NCI-H1436 treated with DMSO at 0.1 percent for 48 hours (cell line): ENCODE measurements at places on chromosomes 16 and 17.

GRCh38 chr16:28910086-28911031 is 14.7 kb downstream of the RABEP2 start:
- no peak for DNase-seq

DNA sequence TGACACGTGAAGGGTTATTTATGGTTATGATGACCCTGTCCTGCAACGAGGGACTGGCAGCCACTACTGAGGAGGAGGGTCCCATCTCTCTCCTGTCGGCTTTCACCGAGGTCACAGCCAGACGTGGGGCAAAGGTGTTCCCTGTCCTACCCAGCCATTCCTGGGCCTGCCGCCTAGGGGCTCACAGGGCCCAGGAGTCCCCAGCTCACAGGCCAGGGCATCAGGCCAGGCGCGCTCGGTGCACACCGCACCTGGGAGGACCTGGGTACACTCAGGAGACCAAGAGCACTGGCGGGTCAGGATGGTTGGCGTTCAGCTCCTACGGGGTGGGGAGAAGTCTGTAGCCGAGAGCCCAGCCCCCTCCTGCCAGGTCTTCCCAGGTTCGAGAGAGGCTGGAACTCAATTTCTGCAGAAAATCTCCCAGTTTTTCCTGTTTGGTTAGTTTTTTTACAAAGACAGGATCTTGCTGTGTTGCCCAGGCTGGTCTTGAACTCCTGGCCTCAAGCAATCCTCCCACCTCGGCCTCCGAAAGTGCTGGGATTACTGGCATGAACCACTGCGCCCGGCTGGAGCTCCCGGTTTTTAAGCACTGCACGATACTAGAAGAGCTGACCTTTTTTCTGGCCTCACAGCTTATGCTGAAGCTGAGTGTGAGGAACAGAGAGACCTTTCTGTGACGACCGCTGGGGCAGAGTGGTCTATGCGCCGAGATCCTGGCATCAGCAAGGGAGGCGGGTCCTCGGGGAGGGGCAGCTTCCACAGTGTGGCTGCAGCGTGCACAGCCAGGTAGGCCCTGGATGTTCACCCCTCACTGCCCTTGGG is 7.7 kb downstream of the CYBC1 start:
- DNase-seq = no peak

DNA sequence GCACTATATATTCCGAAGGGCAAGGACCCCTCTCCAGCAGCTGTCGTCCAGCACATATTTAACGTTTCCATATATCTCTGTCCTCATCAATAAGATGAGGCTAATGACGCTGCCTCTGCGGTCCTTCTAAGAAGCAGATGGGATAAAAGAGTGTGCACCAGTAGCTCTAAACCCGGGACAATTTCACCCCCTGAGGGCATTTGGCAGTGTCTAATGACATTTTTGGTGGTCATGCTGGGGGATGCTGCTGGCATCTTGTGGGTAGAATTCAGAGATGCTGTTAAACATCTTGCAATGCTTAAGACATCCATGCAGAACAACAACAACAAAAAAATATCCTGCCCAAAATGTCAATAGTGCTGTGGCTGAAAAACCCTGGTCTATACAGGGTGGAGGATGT is 372.9 kb downstream of the CDH13 start:
- no peak for DNase-seq

GRCh38 chr17:17805575-17805974 is 31.2 kb downstream of the SREBF1 start:
- DNase-seq = no peak

DNA sequence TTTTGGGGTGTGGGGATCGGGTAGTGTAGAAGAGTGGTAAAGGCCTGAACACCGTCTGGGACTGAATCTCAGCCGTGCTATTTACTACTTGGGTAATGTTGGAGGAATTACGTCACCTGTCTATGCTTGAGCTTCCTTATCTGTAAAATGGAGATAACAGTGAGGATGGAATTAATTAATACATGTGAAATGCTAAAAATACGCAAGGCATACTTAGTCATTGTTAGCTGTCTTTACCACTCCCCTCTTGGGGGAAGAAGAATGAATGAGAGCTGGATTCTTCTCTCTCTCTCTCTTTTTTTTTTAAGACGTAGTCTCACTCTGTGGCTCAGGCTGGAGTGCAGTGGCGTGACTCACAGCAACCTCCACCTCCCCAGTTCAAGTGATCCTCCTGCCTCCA is 41.1 kb upstream of the TANGO6 start:
- no peak for DNase-seq

GRCh38 chr17:36941265-36942010 is 4.2 kb downstream of the LHX1 start:
- DNase-seq = no peak

- DNase-seq = no peak
Measured at GRCh38 chr16:13061691-13062090, 160.3 kb downstream of the SHISA9 start.

- DNase-seq = no peak
Measured at GRCh38 chr16:64711026-64711425, 410.8 kb downstream of the CDH11 start.

- DNase-seq = no peak
Measured at GRCh38 chr16:78823027-78823426, 723.6 kb downstream of the WWOX start.

GRCh38 chr17:48773245-48773644 is 43.8 kb downstream of the TTLL6 start:
- no peak for DNase-seq

GRCh38 chr17:36940313-36941264 is 3.3 kb downstream of the LHX1 start:
- DNase-seq = no peak

DNA sequence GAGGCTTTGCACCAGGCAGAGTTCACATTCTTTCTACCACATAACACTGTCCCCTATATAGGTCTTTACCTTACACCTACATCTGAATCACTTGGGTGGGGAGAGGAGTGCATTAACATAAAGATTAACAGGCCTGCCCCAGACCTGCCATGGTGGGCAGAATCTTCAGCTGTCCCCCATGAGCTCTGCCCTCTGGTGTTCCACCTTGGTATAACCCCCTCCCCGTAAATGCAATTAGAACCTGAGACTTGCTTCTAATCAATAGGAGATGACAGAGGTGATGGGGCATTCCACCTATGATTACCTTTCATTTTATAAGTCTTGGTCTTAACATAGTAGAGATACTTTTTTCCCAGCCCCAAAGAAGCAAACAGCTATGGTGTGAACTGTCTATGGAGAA is 20.4 kb upstream of the GRIN2A start:
- DNase-seq = no peak

GRCh38 chr16:970386-970765 is 408 bp downstream of the LMF1 start:
- no peak for DNase-seq

DNA sequence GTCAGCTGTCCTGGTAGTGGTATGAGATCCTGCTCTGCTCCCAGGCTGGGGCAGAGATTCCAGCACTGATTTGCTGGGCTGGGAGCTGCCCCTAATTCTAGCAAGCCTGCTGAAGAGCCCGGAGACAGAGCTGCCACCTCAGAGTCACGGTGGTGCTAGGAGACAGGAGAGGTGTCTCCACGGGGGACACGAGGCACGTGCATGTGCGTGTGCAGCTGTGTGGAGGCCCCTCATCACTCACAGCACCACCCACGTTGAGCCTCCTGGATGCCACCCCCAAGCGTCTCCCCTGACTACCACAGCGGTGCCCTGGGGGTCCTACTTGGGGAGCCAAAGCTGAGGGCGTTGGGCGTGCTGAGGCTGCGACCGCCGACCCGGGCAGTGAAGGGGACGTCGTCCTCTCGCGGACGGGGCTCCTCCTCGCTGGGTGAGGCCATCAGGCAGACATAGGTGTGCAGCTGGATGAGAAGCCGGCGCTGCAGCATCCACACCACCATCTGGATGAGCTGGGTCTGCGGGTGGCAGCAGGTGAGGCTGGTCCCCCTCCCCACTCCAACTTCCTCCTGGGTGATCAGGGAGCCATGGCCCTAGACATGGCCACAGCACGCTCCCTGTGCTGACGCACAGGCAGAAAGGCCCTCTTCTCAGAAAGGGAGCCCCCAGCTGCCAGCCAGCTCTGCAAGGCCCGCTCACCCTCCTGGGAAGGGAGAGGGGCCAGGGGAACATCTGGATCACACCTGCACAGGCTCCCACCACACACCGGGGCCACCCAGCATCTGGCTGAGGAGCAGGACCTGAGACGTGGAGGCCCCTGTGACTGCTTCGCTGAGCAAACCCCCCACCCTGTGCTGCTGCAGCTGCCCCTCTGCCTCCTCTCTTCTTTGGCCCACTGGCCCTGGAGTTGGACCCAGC is 11.6 kb downstream of the MPG start:
- no peak for DNase-seq
